Fibroblast of skin of left quadriceps (primary cell): ENCODE measurements at places on chromosomes 4 and X.

GRCh38 chr4:35982318-35982717 is 262.0 kb downstream of the ARAP2 start:
- DNase-seq: no peak

GRCh38 chr4:188408244-188409030 is 269.2 kb downstream of the TRIML1 start:
- peak; percentile 66 for DNase-seq

- no peak for DNase-seq
Observed at GRCh38 chr4:167232805-167233684, 1.2 kb downstream of the SPOCK3 start.

GRCh38 chr4:78312989-78313753 is 238.4 kb upstream of the ANXA3 start:
- DNase-seq: no peak

- DNase-seq: no peak
Observed at GRCh38 chr4:56475917-56476316, 8.5 kb downstream of the SRP72 start.

GRCh38 chrX:97672138-97672537 is 788.4 kb downstream of the RPA4 start:
- DNase-seq: no peak

DNA sequence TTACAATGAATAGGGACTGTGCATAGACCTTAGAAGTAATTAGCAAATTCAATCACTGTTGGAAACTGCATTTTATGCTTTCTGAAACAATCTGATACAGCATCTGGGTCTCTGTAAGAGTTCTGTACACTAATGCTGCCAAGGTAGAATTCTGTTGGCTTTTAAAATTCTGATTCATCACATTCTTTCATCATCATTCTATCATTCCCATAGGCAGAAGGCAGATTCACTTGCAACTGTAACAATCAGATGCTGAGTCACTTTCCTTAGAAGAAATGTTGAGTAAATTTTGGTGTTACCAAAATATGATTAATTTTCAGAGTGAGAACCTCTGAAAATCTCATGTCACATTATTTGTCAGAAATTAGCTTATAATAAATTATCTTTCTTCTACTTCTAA is 267.2 kb downstream of the MAPK10 start:
- DNase-seq: peak; percentile 72

GRCh38 chr4:143736861-143737260 is 36.4 kb upstream of the FREM3 start:
- DNase-seq: no peak

GRCh38 chr4:150619042-150619441 is 37.1 kb downstream of the MAB21L2 start:
- DNase-seq: no peak

DNA sequence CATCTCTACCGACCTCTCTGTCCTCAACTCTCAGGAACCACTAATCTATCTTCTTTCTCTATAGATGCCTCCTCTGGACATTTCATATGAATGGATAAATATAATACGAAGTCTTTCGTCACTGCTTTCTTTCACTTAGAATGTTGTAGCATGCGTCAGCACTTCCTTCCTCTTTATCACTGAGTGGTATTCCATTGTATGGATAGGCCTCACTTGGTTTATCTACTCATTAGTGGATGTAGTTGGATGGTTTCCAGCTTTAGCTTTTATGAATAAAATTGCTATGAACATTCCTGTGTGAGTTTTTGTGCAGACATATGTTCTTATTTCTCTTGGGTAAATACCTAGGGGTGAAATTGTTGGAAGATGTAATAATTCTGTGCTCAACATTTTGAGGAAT is 528.2 kb upstream of the FAT1 start:
- no peak for DNase-seq

- DNase-seq: no peak
Observed at GRCh38 chr4:18684932-18685331, 663.4 kb upstream of the LCORL start.
